ENCODE measurements at places on chromosomes 5 and 9. TPM values are rescaled to one million over a fixed set of nuclear protein-coding genes. Genes with fewer than 3 reads are reported as not detected.

PCDHAC1 gene
- total RNA-seq = not detected

ZCCHC10 gene
- total RNA-seq = 21.6 TPM

DNA sequence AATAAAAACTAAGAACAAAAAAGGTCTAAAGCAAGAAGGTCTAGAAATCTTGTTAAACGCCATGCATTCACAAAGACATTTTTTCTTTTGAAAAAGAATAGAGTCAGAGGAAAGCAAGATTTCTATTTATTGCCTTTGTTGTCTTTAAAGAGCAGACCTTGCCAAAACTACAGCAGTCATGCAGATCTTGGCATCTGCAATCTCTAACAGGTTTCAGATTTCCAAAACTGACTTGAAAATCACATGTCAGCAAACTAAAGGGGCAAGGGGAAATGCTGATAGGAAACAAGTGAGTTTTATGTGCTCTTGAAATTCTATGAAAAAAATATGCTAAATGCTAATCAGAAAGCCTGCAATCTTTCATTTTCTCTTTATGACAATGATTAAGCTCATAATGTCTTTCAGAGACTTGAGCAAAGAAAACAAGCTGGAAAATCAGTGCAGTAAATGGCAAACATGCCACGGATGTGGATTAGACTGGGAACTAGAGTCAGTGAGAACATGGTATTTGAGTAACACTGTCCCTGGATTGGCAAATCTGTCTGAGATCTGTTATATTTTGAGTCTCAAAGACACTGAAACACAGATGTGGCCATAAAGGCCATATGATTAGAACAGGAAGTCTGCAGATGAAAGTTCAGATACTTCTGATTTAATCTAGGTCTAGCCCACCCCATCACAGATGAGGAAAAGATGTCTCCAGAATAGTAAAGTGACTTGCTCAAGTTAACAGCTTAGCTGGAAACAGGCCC lies 361.4 kb upstream of the RPS23 start:
- DNase-seq = no peak

- no peak for DNase-seq
These were observed 1.8 kb downstream of the SHB start for GRCh38 chr9:38066914-38067858.

SPATA24 gene
- total RNA-seq = 6.4 TPM

DNA sequence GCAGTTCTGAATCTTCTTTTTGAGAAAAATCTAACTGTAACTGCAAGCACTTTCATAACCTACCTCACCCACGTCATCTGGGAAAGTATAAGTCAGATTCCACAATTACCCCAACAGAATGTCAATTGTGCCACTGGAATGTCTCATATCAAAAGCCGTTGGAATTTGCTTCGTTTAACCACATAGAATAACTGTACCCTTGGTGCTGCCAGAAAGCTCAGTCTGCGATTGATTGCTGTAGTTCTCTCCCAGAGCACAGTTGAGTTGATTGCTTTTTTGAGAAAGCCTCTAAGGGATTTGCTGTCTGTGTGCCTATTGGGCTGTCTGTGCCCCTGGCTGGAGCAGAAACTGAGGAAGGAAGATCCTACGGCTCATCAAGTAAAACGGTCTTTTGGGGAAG lies 583.6 kb downstream of the TMEM38B start:
- no peak for DNase-seq

GRCh38 chr9:99822806-99823591 lies 1.3 kb downstream of the NR4A3 start:
- no peak for DNase-seq

- no peak for DNase-seq
These were observed 202.5 kb upstream of the ADRA1B start for GRCh38 chr5:159713773-159714172.

NPR3 gene
- not detected for total RNA-seq

DNA sequence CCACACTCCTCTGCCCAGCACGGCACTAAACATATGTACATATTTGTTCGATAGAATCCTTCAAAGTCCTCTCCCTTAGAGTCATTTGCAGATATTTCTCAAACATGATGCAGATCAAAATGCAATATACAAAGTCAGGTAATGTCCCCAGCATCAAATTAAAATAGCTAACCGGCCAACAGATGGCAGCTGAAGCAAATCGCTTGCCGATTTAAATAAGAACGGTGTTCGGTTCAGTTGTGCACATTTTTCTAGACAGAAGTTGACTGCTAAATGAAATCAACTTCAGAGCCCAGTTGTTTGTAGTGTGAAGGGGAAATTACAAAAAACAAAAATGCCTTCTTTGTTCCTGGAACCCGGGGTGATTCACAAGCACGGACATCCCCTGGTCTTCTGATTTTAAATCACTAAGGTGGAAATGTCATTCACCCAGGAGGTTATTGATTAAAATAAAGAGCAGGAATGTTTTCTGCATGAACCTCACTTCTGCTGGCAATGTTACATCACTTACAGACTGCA lies 219.2 kb downstream of the EBF1 start:
- no peak for DNase-seq

GCNT4 gene
- 0.42 TPM for total RNA-seq

- no peak for DNase-seq
These were observed 22.6 kb upstream of the NADK2 start for GRCh38 chr5:36264202-36264760.

- DNase-seq = no peak
These were observed 424.0 kb downstream of the CDH18 start for GRCh38 chr5:19564036-19564435.

SDHA gene
- total RNA-seq = 130 TPM

PRLR gene
- not detected for total RNA-seq

DNA sequence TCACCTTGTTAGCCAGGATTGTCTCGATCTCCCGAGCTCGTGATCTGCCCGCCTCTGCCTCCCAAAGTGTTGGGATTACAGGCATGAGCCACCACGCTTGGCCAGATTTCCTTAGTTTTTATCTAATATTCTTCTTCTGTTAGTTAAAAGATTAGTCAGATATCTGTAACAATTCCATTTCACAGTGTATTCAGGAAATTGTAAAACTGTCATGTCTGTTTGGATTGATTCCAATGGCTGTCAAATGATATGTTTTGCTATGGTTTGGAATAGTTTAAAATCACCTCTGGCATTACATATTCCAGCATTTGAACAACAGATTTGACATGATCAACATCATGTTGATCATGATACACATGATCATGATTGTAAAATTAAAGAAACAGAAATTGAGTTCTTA lies 193.6 kb upstream of the DAB2 start:
- no peak for DNase-seq

DNA sequence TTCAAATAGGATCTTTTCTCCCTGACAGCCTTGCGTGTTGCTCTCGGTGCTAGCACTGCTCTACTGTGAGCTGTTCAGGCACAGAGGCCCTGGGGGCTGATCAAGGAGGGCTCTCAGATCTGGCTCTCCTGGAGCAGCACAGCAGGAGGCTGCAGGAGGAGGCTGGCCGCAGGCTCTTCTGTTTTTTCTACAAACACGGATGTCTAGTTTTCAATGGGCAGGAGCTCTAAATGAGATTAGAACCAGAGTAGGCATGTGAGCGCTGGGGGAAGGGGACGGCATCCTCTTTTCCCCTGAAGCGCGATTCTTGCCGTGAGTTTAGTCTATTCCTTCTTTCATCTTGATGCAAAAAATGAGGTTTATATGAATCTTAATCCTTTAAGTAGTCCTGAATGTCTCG lies 61.7 kb upstream of the IRX4 start:
- no peak for DNase-seq

DNA sequence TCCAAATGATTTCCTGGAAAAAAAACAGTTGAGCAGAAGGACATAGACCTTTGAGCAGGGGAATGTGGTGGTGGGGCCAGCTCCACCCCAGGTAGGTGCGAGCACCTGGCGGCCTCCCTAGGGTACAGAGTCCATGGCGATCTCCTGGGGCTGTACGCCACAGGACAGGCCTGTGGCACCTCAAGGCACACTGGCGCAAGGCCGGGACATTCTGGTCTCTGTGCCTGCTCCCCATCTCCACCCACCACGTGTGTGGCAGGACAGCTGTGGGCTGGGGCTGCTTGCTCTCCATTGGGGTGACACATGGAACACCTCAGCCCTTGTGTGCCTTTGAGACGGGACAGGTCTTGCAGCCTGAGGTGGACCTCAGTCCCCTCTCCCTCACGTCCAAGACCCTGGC lies 25.2 kb downstream of the WNK2 start:
- no peak for DNase-seq

DDX4 gene
- total RNA-seq = not detected

PAPPA gene
- total RNA-seq = not detected

DNA sequence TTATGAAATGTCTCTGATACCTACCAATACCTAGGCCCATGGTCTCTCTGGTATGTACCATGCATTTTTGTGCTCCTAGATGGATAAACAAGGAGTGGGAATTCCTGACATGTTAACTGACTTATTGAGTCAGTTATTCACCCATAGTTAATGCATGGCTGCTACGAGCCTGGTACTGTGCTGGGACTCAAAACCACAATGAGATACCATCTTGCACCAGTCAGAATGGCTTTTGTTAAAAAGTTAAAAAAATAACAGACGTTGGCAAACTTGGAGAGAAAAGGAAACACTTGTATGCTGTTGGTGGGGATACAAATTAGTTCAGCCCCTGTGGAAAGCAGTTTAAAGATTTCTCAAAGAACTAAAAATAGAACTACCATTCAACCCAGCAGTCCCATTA lies 293.8 kb downstream of the OSTF1 start:
- no peak for DNase-seq

- DNase-seq = no peak
These were observed 435.2 kb upstream of the ADAMTS16 start for GRCh38 chr5:4704951-4705350.

CMYA5 gene
- total RNA-seq = 0.64 TPM

ADGRV1 gene
- not detected for total RNA-seq

DNA sequence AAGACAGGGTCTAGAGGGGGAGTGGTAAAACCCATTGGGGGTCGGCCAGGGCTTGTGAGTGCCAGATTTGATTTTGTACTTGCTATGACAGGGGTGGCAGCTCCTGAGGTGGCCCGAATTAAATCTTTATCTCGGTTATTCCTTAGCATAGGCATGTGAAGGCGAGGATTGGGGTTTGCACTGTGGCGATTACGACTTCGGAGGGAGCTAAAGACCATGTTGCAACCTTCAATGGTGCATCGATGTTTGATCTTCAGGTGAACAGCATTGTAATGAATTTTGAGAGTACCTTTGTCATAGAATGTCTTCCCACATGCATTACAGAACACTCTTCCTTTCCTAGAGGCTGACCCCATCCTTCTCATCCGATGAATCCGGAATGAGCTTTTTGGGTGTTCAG lies 433.9 kb downstream of the BNC2 start:
- no peak for DNase-seq

GRCh38 chr9:2742214-2742613 lies 24.9 kb downstream of the KCNV2 start:
- DNase-seq = no peak

- DNase-seq = no peak
These were observed 24.6 kb downstream of the PDZD2 start for GRCh38 chr5:31663519-31663918.

YTHDC2 gene
- 23.1 TPM for total RNA-seq

- DNase-seq = no peak
These were observed 40.1 kb downstream of the SMARCA2 start for GRCh38 chr9:2055203-2055658.

GRCh38 chr5:3163626-3164025 lies 412.1 kb upstream of the IRX2 start:
- DNase-seq = no peak

DNA sequence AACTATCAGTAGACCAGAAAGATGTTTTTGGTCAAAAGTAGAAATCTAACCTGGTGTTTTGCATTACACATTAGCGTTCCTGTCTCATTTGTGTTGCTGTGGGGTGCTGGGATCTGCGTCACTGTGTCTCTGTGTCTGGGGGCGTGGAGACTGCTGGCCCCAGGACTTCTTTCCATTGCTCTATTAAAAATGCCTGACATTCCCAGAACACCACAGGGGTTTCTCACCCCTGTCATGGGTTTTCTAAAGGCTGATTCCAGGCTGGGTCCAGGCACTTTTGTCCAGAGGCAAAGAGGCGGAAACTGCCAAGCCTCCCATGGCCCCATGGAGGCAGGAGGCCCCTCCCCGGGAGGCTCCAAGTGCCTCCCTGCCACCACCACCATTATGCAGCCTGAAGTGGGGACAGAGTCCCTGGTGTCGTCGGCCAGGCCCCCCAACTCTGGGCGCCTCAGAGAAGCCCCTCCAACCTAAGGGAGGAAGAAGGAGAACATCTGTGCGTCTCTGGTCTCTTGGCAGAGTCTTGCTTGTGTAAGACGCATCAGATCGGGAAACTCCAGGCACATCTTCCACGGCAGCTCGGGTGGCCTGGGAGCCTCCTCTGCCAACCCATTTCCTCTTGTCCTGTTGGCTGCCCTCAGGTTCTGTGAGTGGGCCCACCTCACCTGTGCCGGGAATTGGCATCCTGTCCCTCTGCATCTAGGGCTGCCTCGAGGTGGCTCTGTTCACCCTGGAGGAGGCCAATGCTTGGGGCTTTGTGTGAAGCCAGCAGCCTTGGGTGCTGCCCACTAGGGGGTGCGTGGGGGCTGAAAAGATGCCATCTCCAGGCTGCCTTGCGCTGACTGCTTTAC lies 13.8 kb upstream of the PLEKHG4B start:
- no peak for DNase-seq

DNA sequence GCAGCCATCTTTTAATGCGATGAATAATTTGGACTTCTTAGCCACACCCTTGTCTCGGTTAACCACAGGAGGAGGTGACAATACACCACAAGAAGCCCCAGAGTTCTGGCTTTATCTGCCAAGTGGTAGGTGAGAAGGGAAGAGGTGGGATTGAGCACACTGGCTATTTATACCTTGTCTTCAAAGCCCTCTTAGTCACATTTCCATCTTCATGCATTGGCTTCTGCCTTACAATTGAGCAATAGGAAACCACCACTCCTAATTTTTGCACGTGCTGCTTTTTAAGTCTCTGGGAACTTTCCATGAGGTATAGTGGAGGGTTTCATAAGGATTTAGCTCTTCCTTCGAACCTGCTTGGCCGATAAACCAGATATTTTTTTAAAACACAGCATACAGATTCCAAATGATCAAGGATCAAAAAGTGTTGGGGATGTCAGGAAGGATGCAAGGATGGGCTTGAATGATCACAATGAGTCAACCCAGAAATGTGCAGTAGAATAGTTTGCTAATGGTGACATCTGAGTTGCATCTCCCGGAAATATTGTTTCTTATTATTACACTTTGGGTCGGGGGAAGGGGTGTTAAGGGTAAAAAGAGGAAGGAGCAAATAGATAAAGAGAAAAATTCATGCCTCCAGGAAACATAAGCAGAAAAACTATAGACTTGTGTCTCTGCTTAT lies 25.5 kb downstream of the PLAC8L1 start:
- no peak for DNase-seq

CRB2 gene
- total RNA-seq = not detected

- DNase-seq = no peak
These were observed 280.0 kb upstream of the ANKRD55 start for GRCh38 chr5:56513141-56513540.

- no peak for DNase-seq
These were observed 6.8 kb downstream of the CA9 start for GRCh38 chr9:35680331-35681105.

C9 gene
- not detected for total RNA-seq

IFNA5 gene
- total RNA-seq = not detected

EIF4EBP3 gene
- total RNA-seq = 8.6 TPM

MSANTD3 gene
- 17.5 TPM for total RNA-seq
